Ureter (tissue), 1 donor: ENCODE measurements at places on chromosomes 7 and 10.

- no peak for DNase-seq
These were observed 45.7 kb upstream of the UBE2H start for GRCh38 chr7:129998446-129998845.

DNA sequence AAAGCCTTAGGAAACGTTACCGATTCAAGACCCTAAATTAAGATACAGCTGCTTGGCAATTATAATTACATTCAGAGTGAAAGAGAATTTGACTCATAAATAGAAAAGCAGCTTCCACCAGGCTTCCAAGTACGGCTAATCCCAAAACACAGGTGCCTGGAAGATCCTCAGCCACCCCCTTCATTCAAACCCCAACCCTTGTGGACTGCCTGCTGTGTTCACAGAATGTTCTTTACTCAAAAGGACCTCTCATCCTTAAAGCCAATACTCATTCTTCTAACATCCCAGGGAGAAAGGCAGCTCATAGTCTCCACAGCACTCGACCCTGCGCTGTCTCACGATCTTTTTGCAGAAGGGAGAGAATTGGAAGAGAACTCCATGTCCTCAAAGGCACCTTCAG, 32.9 kb downstream of the RNF32 start:
- no peak for DNase-seq

DNA sequence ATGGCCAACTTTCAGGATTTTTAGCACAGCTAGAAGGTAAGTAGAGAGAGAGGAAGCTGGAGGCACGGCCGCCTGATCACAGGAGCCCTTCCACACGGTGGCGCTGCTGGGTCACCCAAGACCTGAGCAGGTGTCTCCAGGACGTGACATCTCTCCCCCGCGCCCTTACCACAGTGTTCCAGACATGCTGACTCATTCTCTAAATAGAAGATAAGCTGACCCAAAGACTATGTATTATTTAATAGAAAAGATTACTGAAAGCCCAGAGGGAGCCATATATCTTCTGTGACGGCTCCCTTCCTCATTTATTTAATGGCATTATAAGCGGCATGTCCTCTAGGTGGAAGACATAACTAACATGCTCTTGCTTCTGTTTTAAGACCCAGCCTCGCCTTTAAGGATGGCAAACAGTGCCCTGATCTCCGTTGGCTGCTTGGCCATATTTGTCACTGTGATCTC, 26.0 kb upstream of the MALSU1 start:
- peak; percentile 91 for DNase-seq

- no peak for DNase-seq
These were observed 33.8 kb downstream of the MICALL2 start for GRCh38 chr7:1425292-1426136.

DNA sequence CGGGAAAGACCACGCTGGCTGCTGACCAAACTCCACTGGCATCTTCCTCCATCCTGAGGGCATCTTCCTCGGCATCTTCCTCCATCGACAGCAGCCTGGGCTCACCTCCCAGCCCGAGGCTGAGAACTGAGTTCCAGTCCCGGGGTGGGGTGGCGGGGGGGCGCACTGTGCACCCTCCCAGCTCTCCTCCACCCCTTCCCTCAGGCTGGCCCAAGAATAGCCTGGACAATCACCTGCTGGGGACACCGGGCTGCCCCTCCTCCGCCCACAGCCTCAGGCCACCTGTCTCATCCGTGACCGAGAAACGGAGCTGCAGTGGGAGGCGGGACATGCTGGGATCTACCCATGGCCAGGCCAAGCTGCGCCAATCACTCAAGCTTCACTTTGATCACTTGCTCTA, 37.2 kb downstream of the DIP2C start:
- no peak for DNase-seq

GRCh38 chr10:55551603-55552002, 750.6 kb upstream of the PCDH15 start:
- no peak for DNase-seq

- DNase-seq: no peak
These were observed 115.6 kb downstream of the LHFPL3 start for GRCh38 chr7:104444017-104444416.

DNA sequence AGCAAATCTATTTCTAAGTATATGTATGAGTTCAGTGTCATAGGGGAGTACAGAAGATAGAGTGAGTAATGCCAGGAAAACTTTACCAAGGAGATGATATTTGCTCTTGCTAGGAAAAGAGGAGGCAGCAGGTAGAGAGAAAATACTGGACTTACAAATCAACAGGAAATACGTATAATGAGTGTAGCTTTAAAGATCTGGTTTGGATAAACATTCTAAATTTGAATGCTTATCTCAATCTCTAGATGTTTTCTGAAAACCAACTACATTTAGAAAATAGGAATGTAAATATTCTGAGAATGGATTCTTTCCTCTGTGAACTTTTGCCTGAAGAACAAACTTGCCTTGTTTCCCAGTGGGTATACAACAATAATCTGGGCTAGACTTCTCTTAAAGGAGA, 46.9 kb upstream of the GNAI1 start:
- no peak for DNase-seq

DNA sequence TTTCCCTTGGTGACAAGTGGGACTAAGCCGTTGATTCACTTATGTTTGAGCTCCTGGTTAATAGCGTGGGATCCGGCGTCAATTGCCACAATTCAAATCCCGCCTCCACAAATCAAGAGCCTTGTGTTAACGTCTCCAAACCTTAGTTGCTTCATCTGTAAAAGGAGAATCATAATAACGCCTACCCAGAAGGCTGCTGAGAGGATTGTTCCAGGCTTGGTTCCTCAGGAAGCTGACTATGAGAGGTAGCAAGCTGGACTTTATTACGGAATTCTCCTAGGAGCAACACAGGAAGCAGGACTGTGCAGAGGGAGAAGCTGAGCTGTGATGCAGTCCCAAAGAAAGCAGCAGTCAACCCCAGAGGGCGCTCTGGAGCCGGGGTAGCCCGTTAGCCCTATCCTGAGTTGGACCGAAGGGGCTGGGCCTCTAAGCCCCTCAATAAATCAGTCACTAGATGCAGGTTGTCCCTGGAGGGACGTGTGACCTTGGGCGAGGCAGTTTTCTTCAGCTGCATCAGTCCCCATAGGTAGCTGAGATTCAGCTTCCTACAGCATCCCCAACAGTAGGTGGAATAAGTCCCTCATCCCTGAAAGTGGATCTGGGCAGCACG, 6.9 kb upstream of the BAG3 start:
- no peak for DNase-seq

GRCh38 chr10:86992456-86992855, 24.2 kb downstream of the ADIRF start:
- DNase-seq: no peak

GRCh38 chr7:18471476-18472160, 23.9 kb upstream of the HDAC9 start:
- DNase-seq: no peak

DNA sequence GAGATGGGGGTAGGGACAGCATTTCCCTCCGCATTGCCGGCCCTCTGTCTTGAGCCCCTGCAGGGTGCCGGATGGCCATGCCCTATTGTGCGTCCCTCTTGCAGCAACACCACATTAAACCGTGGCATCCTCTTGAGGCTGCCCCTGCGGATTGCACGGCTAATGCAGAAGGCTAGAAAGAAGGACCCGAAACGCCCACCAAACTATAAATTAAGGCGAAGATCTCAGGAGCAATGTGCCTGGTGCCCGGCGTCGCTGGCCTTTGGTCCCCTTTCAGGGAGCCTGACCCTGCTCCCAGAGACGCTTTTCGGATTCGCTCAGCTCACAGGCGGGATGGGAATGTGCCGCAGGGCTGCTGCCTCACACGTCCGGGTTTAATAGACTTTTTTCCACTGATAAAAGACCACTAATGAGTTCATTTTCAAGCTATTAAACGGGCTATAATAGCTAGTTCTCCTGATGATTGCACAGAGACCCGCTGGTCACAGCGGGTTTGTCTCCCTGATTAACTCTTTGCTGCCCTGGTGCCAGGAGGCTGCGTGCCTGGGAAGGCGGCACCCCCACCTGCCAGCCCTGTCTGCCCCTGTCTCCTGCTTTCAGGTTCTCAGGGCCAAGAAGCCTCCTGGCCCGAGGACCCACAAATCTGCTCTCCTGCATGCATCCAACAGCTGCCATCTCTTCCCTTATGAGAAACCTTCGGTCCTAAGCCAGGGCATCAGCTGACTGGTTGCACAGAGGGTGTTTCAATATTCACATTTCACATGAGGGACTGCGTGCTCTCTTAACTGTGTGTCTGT, 128.3 kb downstream of the ADARB2 start:
- no peak for DNase-seq

GRCh38 chr10:113479346-113480080, 73.3 kb upstream of the HABP2 start:
- no peak for DNase-seq

- peak; percentile 100 for DNase-seq
These were observed at the start of gene CACUL1 for GRCh38 chr10:118754556-118755423. TSS of gene CACUL1 (minus strand) at chr10:118754970. CDS start at chr10:118754762, 208 bp downstream.

DNA sequence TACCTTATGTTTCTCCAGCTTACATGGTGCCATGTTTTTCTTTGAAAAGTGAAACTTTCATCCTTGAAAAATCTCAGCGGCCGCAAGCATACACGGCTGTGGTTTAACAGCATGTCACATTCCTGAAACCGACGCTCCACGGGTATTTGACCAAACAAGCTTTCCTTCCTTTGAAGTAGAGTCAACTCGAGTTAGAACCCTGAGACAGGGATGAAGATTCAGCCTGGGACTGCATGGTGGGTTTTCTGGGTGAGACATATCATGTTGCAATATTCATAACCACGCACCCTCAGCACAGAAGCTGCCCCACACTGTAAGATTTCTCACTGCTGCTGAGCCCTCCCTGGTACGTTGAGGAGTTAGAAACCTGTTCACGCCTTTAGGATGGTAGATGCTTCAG, 8.1 kb downstream of the CYP26A1 start:
- DNase-seq: no peak

DNA sequence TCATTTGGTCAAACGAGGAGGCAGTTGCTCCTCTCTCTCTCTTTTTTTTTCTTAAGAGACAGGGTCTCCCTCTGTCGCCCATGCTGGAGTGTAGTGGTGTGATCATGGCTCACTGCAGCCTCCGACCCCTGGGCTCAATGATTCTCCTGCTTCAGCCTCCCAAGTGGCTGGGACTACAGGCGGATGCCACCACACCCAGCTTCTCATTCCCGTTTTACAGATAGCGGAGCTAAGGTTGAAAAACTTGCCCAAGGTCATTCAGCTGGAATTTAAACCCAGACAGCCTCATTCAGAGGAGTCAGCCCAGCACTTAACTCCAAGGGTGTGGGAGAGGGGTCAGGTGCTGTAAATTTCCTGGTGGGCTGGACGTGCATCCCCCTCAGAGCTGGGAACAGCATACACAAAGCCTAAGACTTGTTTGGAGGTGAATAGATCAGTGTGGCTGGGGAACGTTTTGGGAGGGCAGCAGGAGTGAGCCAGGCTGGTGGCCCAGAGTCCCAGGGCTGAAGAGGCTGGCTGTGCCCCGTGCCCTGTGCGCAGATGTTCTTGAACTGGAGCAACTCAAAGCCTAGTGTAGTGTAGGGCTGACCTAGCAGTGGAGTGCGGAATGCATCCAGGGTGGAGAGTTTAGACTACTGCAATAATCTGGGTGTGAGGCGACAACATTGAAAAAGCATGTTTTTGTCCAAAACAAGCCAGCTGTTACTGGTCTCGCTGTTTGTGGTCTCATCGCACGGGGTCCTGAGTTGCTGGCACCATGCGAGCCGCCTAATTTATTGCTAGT, 2.3 kb downstream of the HTRA1 start:
- no peak for DNase-seq

DNA sequence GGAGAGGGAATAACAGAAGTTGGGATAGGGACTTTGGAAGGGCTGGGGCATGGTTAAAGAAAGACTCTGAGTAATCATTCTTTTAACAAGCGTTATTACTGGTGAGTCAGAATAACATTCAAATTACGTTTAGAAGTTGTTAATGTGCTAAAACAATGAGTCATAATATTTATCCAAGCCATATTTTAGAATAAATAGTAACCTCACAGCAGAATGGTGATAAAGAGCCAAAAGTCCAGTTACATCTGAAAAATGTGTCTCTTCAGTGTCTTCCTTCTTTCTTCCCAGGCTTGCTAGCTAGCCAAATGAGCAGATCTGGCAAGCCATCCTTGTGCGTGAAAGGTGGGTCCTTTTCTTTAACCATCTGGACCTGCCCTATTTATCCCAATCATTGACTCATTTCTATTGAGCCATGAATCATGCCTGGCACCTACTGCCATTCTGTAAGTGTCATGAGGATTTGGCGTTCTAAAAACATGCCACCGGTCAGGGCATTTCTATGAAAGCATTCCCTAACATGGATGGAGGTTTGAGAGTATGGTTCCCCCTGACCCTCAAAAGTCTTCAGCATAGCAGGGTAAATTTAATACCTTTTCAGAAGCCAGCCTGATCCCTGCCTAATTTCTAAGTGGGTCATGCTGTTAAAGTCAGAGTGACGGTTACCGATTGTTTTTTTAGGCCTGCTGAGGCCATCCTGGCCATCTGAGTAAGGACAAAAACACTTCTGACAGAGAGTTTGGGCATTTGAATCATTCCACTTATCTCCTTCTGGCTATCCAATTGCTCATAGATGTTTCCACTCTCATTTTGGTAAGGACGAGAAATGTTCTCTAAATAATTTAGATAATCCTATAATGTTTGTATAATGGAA, 26.9 kb downstream of the MYPN start:
- DNase-seq: no peak

DNA sequence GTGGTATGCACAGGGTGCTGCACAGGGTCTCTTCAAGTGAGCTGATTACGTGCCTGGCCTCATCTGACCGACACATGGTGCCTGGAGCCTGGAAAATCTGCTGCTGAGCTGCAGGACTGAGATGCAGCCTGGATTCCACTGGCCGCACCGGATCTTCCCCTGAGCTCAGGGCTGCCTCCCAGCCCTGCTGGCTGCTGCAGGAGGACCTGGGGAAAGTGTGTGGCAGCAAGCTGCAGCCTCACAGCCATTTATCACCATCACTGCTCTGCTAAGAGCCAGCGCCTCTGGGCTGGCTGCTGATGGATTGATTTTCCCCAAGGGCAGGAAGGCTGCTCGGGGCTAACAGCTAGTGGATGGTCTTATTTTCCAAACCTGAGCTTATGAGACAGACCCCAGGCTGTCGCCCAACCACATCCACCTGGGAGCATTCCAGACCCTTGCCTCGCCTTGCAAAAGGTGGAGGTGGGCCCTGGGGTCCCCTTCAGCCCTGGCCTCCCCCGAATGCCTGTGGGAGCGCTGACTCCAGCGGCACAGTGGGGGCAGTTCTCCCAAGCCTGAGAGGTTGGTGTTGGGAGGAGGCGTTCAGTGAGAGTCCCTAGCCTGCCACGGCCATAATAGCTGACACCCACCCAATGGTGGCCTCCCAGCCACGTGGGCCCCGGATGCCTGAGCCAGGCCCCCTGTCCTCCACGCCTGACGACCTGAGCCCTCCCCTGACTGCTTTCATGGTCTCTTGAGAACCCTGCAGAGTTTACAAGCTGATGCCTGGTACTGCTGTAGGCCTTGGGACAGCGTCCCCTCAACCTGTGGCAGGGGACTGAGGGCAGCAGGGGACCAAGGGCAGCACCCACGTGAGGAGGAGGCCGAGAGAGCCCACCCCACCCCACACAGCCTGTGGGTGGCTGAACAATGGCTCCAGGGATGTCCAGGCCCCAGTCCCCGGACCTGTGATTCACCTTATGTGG, 38.2 kb downstream of the STK32C start:
- DNase-seq: no peak
